CD4-positive, alpha-beta T cell treated with Interleukin-12 subunit alpha and Interleukin-12 subunit beta, for 1 hour (primary cell): ENCODE measurements at places on chromosomes 13 and 19.

DNA sequence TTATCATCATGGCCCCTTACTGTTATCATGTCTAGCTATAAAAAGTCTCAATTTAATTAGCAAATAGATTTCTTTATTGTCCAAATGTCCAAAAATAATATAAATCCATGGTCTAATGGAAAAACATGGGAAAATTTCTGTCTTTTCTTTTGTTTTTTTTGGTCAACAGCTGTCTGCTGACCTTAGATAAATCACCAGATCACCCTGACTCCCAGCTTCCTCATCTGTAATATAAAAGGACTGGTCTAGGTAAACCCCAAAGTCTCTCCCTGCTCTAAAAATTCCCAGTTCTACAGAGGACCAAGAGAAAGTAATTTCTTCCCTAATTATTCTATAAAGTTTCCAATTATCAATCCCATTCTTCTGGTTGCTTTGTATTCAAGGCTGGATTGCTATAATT is 30.7 kb upstream of the RCBTB2 start:
- no peak for DNase-seq

GRCh38 chr13:76466043-76466442 is 420.2 kb downstream of the KCTD12 start:
- DNase-seq, result no peak

- no peak for DNase-seq
These were observed 343.8 kb downstream of the KCNRG start for GRCh38 chr13:50359041-50359367.

DNA sequence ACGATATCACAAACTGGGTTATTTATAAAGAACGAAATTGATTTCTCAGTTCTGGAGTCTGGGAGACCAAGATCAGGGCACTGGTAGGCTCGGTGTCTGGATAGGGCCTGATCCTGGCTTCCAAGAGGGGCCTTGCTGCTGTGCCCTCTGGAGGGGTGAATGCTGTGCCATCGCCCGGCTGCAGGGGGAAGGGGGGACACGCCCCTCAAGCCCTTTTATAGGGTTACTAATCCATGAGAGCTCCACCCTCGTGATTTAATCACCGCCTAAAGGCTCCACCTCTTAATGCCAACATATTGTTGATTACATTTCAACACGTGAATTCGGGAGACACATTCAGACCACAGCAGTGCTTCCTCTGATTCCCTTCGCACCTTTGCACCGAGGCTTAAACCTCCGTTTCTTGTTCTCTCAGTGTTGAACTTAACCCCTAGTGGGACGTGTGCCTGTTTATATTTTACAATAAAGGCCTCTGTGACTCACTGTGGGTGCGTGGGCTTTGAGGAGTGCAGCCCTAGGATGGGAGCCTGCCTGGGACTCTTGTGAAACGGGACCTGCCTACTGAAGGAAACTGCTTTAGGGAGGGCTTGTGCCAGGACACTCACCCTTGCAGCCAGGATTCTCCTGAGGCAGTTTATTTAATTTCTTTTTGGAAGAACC is 52.4 kb upstream of the SPATA13 start:
- DNase-seq, result no peak

GRCh38 chr19:1360818-1361461 is 22.8 kb upstream of the NDUFS7 start:
- DNase-seq, result no peak

DNA sequence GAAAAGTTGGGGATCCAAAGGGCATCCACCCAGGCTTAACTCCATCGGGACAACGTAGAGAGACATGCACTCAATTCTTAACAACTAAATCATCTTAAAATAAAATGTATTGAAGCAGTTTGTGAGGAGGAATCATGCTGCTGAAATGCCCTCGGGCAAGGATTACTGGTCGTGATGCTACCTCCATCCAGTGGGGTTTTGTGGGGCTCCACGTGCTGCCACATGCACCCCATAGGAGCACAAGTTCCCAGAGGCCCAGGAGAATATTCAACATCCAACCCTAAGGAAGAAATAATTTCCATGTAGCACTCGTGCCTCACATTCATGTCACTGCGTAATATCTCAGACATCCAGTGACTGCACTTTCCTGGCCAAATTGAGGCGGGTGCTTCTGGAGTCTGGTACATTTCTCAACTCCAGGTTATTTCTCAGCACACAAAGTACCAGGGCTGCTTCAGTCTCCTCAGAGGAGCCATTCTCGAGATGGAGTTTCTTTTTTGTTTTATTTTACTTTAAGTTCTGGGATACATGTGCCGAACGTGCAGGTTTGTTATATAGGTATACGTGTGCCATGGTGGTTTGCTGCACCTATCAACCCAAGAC is 429.8 kb downstream of the FOXO1 start:
- no peak for DNase-seq

GRCh38 chr19:12930002-12930645 is 3.4 kb downstream of the FARSA start:
- DNase-seq, result no peak
